ENCODE measurements at places on chromosomes 11 and 22.
A peak's percentile ranks its signal among the peaks of the same experiment; 100 is the strongest.

DNA sequence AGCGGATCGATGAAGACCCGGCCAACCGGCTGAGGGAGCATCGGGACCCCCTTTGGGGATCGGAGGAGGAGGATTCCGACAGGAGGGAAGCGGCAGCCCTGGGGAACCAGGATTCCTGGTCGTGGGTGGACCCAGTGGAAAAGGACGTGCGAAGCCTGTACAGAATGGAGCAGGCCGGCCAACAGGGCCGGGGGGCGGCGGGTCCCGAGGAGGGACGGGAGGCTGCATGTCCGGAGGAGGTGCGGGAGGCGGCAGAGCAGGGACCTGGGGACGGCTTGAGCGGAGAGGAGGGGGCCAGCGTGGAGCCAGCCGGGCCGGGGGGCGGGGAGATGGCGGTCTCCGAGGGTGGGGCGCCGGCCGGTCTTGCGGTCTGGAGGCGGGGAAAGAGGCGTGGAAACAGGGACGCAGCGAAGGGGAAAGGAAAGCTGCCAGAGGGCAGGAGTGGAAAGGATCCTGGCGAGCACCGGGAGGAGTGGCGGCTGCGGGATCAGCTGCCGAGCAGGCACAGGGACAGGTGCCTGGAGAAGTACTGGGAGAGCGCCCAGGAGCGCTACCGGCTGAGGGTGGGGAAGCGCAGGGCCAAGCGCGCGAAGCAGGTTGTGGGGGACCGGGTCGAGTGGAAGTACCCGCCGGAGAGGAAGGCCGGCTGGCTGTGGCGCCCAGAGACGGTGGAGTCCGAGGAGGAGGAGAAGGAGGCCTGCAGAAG is at the start of gene ANO5:
Gene ANO5 (plus strand): TSS at position 444 of the 706 bp plus-strand sequence. CDS start 408 bp downstream, outside the sequence.
- peak; percentile 56 for DNase-seq

GRCh38 chr22:50148991-50149721 is 21.4 kb upstream of the PANX2 start:
- peak; percentile 95 for DNase-seq

GRCh38 chr22:19995611-19996339 is 20.8 kb downstream of the ARVCF start:
- no peak for DNase-seq

- no peak for DNase-seq
Measured at GRCh38 chr11:422249-422656, 7.5 kb upstream of the SIGIRR start.

- DNase-seq, result no peak
Measured at GRCh38 chr11:113085446-113085845, 124.2 kb downstream of the NCAM1 start.

- no peak for DNase-seq
Measured at GRCh38 chr11:120781486-120782120, 242.3 kb upstream of the TBCEL start.

DNA sequence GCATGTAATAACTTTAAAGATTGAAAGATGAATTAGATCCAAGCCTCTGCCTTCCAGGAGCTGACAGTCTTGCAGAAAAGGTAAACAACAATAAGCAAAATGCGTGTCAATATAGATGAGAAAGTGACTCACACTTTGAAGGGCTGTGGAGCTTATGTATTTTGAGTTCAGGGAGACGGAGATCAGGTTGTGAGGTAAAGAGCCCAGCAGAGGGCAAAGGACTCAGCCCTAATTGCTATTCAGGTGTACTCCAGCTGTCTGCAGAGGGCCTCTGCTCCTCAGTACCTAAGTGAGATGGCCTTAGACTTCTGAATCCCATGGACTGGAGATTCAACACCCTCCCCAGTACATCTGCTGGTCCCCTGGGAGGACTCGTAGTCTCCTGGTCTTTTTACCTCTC is 22.9 kb upstream of the CTR9 start:
- DNase-seq, result no peak

GRCh38 chr22:43819931-43820640 is 8.0 kb upstream of the EFCAB6 start:
- no peak for DNase-seq

DNA sequence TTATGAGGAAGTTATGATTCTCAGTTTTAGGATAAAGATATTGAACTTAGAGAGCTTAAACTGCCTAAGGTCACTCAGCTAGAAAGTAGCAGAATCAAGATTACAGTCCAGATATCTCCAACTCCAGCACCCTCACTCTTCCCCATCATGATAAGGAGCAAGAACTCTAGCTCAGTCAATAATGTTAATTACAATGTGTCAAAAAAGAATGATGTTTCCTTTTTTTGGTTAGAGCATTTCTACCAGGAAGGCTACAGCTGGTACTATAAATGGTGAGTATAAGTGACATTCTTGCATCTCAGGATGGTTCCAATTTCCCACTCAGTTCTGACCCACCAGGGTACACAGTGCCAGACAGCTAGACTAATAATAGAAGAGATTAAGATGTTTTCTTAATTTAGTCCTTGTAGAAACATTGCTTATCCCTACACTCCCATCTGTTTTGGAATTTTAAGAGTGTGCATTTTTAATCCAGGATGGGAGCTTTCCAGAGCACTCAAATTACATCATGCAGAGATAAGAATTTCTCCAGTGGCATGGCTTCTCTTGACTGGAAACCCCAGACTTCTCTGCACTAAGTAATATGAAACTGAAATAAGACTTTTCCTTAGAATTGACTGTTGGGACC is 21.6 kb upstream of the BBOX1 start:
- no peak for DNase-seq

DNA sequence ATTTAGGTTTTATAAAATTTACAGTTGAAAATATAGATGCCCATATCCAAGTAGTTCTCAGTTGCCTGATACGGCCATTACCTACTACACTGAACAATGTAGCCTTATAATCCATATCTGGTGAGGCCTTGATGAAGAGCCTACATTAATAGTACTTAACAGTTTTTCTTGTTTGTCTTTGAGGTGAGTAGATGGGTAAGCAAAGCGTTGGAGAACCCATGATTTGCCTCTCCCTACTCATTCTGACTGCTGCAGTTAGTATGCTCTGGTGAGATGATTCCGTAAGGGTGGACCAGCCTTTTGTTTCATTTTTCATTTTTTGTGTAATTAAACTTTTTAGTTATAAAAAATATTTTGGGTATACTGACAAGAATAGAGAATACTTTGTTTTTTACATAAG is 11.4 kb downstream of the PAAF1 start:
- DNase-seq, result no peak

- DNase-seq, result no peak
Measured at GRCh38 chr11:125952973-125953372, 7.1 kb downstream of the VSIG10L2 start.

GRCh38 chr11:128563942-128564641 is 23.3 kb downstream of the ETS1 start:
- DNase-seq, result no peak

DNA sequence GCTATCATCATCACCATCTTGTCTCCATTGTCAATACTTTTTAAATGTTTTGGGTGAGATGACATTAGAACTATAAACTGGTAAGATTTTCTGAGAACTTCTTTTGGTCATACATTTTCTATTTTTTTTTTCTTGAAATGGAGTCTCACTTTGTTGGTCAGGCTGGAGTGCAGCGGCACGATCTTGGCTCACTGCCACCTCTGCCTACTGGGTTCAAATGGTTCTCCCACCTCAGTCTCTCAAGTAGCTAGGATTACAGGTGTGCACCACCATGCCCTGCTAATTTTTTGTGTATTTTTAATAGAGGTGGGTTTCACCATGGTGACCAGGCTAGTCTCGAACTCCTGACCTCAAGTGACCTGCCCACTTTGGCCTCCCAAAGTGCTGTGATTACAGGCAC is 785.9 kb upstream of the ARHGAP42 start:
- DNase-seq, result no peak

DNA sequence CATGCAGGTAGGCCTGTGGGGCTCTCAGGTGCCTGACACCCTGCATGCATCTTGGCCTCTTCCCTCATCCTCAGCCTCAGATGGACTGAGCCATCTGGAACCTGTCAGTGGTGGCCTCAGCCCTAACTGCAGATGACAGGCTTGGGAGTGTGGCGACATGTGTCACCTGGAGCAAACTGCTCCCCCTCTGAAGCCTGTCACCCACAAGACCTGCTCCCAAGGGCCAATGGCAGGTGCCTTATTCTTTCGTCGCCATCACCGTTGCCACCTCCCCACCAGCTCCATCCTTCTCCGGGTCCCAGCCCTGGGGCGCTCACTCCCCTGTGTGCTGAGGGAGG is 3.6 kb upstream of the SEPTIN5 start:
- DNase-seq, result no peak

- DNase-seq, result no peak
Measured at GRCh38 chr11:80816454-80816847, 1375.6 kb upstream of the TENM4 start.

DNA sequence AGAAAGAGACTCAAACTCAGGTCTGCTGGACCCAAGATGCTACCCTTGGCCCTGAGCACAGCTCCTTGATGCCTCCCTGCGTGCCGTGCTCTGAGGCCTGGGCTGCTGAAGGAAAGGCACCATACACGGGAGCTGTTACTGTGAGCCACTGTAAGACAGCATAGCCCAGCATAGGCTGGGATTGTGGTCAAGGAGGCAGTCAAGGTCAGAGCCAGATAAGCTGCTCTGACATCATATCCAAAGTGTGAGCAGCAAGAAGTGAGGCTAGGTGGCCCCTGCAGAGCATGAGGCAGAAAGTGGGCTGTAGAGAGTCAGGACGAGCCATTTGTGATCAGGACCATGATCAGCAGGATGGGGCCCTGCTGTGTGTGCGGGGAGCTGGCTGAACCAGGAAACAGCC is 7.7 kb downstream of the SLC22A8 start:
- DNase-seq, result no peak

DNA sequence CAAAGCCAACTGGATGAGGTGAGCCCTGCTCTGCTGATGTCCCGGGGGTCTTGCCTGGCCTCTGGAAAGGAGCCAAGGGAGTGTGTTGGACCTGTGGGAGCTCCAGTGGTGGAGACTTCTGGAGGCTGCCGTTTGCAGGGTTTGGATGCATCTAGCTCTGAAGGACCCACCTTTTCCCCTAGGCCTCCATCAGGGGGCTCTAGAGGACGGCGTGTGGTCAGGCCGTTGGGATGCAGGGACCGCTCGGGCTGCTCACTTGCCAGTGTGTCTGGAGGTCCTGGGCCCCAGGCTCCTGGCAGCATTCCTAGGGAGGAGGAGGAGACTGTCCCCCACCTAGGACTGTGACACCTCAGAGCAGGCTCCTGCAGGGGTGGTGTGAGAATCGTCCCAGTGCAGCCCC is 58.3 kb downstream of the PRDM11 start:
- DNase-seq, result no peak

- no peak for DNase-seq
Measured at GRCh38 chr11:118705791-118706545, 26.5 kb upstream of the TREH start.

DNA sequence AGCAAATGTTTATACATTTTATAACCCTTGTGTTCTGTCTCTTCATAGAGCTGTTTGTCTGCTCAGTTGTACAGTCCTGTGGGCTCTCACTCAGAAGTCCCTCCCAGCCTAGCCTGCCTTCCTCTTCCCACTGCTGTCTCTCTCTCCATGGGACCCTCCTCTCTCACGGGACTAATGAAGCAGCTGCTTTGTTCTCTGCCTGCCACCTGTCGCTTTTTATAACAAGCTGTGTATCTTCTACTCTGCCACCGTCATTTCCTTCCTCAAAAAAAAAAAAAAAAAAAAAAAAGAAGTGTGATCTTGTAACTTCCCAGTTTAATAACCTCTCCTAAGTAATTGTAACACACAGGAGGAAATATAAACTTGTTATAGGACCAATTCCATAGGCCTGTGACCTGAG is 92.2 kb upstream of the ALKBH3 start:
- DNase-seq, result no peak

DNA sequence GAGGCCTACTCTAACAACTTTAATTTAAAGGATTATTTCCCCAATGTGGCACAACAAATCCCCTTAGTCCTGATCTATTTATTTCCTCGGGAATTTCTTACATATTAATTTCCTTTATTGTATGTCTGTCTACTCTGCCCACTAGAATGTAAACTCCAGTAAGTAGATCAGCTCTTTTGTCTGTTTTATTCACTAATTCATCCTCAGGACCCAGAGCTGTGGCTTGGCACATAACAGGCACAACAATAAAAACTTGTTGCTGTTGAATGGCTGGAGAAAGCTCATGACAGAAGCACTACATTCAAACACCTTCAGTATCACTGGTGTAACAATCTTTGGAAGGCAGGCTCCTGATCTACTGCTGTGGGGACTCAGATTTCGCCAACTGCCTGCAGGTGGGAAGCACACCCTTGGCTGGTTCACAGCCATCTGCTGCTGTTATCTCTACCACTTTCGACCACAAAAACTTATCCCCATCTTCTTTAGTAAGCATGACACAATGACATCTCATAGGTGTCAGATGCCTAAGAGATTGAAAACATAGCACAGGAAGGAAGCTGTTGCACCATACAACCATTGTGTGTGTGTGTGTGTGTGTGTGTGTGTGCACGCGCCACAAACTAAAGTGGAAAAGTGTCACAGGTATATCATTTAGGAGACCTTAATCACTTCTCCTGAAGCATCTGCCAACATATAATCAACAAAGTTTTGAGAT is 11.9 kb downstream of the HIRA start:
- DNase-seq, result peak; percentile 69

- no peak for DNase-seq
Measured at GRCh38 chr11:23263466-23263865, 403.2 kb upstream of the CCDC179 start.

DNA sequence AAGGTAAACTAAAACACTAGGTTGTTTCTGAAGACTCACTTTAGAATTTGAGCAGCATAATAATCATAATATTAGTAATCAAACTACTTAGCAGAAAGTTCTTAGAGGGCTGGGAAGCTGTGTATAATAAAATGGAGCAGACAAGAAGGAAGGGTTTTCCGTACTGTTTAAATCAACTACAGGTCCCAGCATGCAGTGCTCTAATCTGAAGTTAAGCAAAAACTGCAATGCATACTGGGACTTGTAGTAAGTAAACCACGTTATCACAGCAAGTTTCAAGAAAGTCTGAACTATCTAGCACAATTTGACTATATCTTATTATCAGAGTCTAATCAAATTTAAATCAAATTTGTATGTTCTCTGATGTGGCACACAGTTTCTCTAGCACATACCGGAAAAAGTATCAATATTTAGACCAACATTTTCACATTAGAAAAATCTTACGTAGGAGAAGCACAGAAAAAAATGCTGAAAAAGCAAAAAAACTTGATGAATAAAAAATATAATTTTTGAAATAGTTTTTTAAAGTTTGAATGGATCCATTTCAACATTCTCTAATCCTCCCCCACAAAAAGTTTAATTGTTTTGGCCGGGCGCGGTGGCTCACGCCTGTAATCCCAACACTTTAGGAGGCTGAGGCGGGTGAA is 8.2 kb downstream of the PHF21A start:
- DNase-seq, result peak; percentile 53

GRCh38 chr11:44849424-44849823 is 101.3 kb downstream of the TP53I11 start:
- DNase-seq, result no peak

- DNase-seq, result no peak
Measured at GRCh38 chr11:2072551-2073261, 66.5 kb downstream of the IGF2 start.

DNA sequence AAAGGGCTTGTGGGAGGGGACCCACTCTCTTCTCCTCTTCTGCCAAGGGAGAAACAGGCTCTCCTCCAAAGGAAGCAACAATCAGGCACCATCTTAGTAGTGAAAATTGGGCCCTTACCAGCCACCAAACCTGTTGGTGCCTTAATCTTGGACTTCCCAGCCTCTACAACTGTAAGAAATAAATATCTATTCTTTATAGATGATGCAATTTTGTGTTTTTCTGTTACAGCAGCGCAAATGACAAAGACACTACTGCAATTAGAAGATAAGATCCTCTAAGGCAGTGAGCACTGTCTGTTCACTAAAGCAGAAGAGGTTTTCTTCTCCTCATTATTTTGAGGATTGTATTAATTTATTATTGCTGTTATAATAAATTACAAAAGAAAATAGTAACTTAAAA is 691.4 kb upstream of the CCDC179 start:
- no peak for DNase-seq
